ENCODE measurements at places on chromosomes 1 and 21.
A peak's percentile ranks its signal among the peaks of the same experiment; 100 is the strongest.

GRCh38 chr1:107964336-107965109 lies 457 bp downstream of the VAV3 start:
- no peak for DNase-seq

GRCh38 chr1:7269525-7269924 lies 484.3 kb downstream of the CAMTA1 start:
- DNase-seq, result no peak

- no peak for DNase-seq
Measured at GRCh38 chr1:103002005-103002404, 106.3 kb downstream of the COL11A1 start.

- DNase-seq, result no peak
Measured at GRCh38 chr21:45132841-45133573, 58.6 kb downstream of the ADARB1 start.

DNA sequence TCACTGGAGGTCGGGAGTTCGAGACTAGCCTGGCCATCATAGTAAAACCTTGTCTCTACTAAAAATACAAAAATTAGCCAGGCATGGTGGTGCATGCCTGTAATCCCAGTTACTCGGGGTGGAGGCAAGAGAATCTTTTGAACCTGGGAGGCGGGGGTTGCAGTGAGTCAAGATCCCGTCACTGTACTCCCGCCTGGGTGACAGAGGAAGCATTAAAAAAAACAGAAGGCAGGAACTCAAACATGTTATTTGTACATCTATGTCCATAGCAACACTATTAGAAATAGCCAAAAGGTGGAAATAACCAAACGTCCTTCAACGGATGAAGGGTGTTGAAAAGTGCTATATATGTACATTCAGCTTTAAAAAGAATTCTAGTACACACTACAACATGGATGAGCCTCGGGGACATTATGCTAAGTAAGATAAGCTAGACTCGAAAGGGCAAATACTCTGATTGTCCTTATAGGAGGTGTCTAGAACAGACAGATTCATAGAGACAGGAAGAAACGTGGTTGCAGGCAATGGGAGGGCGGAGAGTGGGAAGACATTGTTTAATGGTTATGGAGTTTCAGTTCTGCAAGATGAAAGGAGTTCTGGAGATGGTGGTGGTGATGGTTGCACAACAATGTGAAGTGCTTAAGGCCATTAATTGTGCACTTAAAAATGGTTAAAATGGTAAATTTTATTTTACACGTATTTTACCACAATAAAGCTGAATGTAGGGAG lies 19.2 kb downstream of the NLRP3 start:
- DNase-seq, result no peak

GRCh38 chr1:172867216-172867818 lies 183.4 kb downstream of the TNFSF18 start:
- DNase-seq, result no peak

- peak; percentile 90 for DNase-seq
Measured at GRCh38 chr1:94068096-94068998, 52.6 kb downstream of the ABCA4 start.

DNA sequence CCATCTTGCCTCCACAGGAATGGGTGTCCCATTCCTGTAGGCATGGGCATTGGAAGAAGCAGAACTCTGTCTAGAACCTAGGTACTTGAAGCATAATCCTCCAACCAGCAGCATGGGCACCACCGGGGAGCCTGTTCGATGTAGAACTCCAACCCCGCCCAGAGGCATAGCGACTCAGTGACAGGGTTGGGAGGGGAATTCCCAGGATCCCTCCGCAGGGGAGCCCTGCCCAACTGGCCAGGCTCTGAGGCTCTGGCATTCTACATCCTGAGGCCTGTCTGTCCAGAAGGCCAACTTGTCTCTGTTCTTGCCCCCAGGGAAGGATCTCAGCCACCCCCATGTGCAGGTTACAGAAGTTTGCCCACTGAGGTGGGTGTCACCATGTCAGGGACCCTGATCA lies 38.2 kb downstream of the CACNA1S start:
- peak; percentile 31 for DNase-seq

DNA sequence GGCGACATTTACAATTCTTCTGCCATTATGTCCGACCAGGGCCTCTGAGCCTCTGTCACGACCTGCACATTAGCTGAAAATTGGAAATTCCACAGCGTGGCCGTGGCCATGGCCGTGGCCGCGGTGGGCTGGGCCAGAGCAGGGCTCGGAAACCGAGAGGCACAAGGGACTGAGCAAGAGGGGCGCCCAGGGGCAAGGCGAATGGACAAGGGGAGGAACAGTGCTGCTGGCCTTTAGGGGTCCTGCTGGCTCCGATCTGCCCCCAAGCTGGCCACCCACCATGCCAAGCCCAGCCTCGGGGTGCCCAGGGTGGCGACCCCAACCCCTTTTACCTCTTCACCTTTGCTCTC lies 75.0 kb downstream of the TAS1R2 start:
- no peak for DNase-seq

DNA sequence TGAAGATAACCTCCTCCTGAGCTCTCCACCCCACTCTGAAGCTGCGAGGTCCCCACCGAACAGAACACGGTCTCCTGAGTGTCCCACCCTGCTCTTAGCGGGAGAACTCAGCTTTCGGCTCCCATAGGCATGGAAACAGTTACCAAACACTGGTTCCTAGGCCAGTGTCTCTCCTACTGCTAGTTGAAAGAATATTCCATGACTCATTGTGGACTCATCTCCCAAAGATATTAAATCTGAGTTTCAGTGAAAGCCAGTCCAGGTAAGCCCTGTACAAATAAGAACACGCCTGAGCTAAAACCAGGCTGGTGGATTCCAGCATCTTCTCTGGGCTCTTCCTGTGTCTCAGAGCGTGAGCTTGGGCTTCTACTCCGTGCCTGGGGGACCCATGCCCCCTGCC lies 107.5 kb upstream of the CLDN14 start:
- peak; percentile 59 for DNase-seq

DNA sequence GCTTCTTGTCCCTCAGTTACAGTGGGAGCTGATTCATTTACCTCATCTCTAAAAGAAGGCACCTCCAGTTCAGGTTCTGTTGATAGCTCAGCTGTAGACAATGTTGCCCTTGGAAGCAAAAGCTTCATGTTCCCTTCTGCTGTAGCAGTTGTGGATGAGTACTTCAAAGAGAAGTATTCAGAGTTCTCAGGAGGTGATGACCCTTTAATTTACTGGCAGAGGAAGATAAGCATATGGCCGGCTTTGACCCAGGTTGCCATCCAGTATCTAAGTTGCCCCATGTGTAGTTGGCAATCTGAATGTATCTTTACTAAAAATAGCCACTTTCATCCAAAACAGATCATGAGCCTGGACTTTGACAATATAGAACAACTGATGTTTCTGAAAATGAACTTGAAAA lies 4.5 kb downstream of the ZBED6 start:
- DNase-seq, result no peak

- no peak for DNase-seq
Measured at GRCh38 chr1:205275916-205276688, 45.4 kb downstream of the NUAK2 start.

DNA sequence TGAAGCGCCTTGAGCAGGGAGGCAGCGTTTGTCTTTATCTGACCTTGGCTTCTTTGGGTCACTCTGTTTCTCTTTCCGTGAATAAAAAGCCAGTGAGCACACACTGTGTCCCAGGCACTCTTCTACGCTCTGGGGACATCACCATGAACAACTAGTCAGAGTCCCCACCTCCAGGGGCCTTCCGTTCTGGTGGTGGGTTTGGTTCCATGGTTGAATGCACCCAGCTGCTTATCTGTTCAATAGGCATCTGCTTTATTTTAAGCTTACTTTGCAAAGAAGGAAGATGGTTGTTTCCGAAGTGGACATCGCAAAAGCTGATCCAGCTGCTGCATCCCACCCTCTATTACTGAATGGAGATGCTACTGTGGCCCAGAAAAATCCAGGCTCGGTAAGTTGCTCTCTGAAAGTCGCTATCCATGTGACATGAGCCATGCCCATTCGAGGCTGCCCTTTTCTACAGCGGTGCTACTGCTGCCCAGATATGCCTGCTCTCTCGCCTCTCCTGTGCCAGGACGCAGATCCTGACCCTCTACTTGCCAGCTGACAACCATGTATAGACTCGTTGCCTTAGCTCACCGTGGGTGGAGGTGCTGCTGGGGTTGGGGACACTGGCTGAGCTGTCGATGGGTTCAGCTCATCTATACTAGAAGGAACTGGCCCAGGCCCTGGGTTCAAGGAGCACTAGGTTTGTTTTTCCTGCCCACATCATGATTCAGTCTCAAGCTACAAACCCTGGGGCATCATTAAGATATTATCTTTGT lies 5.9 kb downstream of the MX1 start:
- DNase-seq, result no peak

- no peak for DNase-seq
Measured at GRCh38 chr1:34898330-34898761, 31.1 kb downstream of the DLGAP3 start.

- DNase-seq, result peak; percentile 73
Measured at GRCh38 chr1:99170516-99170915, 93.8 kb upstream of the PLPPR4 start.

- no peak for DNase-seq
Measured at GRCh38 chr1:234647245-234647644, 37.3 kb upstream of the IRF2BP2 start.

DNA sequence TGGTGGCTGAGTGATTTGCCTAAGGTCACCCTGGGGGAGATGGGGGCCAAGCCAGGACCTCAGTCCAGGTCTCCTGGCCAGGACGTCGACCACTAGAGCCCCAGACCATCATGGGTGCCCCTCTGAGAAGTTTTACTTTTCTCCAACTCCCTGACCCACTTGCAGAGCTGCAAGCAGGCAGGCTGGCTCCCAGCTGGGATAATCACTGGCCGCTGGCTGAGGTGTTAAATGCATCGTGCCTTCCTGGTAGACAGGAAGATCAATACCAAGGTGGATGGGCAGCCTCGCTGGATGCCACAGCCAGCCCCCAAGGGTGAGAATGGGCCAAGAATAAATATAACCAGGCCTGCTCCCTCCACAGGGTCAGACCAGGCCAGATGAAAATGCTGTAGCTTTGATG lies 106.2 kb downstream of the EPHB2 start:
- no peak for DNase-seq

- DNase-seq, result peak; percentile 97
Measured at GRCh38 chr21:38787461-38788274, 18.1 kb upstream of the ETS2 start.

DNA sequence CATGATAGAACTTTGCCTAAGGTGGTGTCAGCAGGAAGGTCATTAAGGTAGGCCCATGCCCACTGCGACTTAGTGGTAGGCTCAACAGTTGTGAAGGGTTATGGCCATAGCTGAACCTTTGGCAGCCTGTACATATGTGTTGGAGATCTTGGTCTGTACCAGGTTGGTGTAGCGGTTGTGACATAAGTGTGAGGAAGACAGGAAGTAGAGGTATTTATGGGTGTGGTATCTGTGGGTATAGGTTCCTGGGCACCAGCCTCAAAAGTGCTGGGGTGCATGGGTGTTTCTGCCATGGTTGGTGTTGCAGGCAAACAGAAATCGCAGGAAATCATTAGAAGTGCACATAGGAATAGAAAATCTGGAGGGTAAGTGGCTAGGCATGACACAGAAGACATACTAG lies 18.6 kb upstream of the LRIF1 start:
- no peak for DNase-seq

- no peak for DNase-seq
Measured at GRCh38 chr1:225486856-225487255, 59.0 kb upstream of the LBR start.

GRCh38 chr1:53698384-53698980 lies 40.5 kb downstream of the GLIS1 start:
- DNase-seq, result no peak

- no peak for DNase-seq
Measured at GRCh38 chr1:239815074-239815473, 276.6 kb upstream of the FMN2 start.

GRCh38 chr1:174800876-174801275 lies 198.9 kb upstream of the CACYBP start:
- DNase-seq, result no peak

- no peak for DNase-seq
Measured at GRCh38 chr1:163361123-163361934, 39.6 kb downstream of the NUF2 start.

DNA sequence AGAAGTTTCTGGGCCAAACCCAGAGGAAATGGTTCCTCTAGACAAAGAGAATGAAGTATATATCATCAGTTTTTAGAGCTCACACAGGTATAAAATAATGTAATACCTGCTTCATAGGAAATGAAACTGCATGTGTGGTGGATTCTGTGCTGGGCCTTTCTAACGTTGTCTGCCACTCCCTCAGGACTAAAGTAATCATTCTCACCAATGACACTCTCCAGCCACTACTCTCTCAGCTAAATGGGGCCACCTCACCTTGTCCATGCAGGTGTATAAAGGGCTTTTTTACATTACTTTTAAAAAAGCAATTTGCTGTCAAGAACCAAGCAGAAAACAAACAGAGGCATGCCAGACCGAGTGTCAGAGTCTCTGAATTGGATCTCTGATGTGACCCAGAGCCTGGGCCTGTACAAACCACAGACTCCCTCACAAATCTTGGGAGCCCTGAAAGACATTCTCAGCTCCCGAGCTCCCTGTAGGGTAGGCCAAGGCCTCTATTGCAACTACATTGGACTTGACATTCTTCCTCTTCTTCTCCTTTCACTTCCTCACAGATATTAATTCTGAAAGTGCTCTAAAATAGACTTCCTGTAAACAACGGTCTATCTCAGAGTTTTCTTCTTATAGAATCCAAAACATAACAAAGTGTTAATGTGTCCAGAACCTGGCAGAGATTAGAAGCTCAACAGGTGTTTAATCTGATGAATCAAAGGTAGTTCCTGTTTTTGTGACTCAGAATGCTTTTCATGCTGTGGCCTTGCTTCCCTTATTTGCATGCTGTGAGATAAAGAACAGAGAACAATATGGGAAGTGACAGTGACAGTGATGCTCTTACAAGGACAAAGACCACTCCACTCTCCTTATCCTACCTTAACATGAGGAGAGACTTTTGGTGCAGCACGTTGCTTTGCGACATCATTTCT lies 8.6 kb downstream of the AIM2 start:
- no peak for DNase-seq

- no peak for DNase-seq
Measured at GRCh38 chr1:3345792-3346191, 108.7 kb upstream of the ARHGEF16 start.

- DNase-seq, result peak; percentile 31
Measured at GRCh38 chr1:54273795-54274163, 73.8 kb downstream of the MRPL37 start.

DNA sequence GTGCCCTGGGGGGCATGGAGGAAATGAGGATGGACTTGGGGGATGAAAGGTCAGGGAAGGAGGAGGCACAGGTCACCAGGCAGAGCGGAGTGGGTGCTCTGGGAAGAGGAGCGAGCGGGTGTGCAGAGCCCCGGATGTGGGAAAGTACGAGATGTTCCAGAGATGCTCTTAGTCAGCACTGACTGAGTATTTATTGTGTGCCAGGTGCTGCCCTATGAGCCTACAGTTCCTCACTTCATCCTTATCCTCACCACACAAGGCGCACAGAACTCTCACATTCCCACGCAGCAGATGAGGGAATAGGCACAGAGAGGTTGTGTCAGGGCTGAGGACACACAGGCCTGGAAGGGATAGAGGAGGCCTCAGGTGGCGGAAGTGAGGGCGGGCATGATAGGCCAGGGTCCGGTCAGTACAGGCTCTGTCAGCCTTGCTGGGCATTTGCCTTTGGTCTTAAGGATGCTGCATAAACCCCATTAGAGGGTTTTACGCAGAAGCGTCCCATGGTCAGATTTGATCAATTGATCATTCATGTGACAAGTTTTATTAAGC lies 77.3 kb downstream of the ARHGEF10L start:
- DNase-seq, result no peak

GRCh38 chr1:197170538-197170937 lies 24.1 kb upstream of the ASPM start:
- no peak for DNase-seq

Data from RCC 7860 (cell line).